T-helper 22 cell (primary cell): ENCODE measurements at places on chromosomes 16 and 17.
A peak's percentile ranks its signal among the peaks of the same experiment; 100 is the strongest.

DNA sequence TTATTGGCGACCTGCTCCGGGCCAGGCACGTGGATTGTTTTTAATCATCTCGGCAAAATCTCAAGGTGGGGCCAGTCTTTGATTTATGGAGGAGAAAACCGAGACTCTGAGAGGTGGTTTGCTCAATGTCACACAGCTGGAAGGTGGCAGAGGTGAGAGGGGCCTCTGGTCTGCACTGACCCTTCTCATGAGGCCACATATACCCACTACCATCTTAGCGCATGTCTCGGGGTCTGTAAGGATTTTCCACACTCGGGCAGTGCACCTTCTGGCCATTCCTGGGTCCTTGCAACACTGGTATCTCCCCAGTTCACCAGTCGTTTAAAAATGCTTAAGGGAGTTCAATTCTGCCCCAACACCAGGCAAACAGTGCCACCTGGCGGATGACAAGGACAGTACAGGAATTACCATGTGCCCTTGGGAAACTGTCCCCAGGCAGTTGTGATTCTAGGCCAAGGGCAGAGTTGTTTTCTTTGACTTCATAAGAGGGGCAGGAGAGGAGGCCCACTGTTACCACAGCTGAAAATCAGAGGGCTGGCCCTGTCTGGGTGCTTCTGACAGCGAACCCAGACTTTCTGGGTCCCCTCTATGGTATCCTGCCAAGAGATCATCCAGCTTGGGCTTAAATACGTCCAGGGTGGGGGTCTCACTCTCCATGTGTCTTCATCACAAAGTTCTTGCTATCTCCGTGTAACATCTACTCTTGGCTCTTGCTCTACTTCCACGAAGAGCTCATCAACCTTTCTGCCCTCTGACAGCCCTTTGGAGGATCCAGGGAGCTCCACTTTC lies 39.4 kb upstream of the RAI1 start:
- peak; percentile 45 for DNase-seq

- no peak for DNase-seq
Observed at GRCh38 chr17:17938388-17939107, 33.7 kb downstream of the TOM1L2 start.

- DNase-seq = no peak
Observed at GRCh38 chr17:77070888-77071279, 69.9 kb upstream of the SEC14L1 start.

- DNase-seq = no peak
Observed at GRCh38 chr17:61143026-61143425, 256.6 kb upstream of the TBX2 start.
